ENCODE measurements at places on chromosomes 12 and 14.

GRCh38 chr14:99748529-99748928 lies 44.7 kb upstream of the EML1 start:
- no peak for DNase-seq

DNA sequence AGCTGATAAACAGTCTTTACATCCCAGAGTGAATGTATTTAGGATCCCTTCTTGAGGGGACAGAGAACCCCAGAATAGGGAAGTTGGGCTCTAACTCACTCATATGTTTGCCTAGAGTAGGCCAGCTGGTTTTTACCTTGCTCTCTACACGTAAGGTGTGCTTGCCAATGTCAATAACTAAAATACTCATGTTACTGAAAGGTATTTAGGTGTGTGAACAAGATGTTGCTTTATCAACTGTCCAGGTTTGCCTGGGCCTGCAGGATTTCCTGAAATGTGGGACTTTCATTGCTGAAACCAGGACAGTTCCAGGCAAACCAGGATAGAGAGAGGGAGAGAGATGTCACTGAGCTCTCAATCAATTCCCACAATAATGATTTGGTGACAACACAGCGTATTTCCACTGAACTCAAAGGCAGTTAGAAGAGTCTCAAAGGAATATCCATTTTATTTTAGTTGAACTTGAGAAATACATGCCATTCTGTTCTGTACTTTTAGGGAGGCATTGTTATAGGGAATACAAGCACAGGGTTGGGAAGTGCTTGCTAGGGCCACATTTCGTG lies 171.7 kb downstream of the NRXN3 start:
- DNase-seq = no peak

- no peak for DNase-seq
Observed at GRCh38 chr12:11687528-11687927, 38.1 kb downstream of the ETV6 start.

- DNase-seq = no peak
Observed at GRCh38 chr12:70355972-70356371, 10.1 kb upstream of the KCNMB4 start.

DNA sequence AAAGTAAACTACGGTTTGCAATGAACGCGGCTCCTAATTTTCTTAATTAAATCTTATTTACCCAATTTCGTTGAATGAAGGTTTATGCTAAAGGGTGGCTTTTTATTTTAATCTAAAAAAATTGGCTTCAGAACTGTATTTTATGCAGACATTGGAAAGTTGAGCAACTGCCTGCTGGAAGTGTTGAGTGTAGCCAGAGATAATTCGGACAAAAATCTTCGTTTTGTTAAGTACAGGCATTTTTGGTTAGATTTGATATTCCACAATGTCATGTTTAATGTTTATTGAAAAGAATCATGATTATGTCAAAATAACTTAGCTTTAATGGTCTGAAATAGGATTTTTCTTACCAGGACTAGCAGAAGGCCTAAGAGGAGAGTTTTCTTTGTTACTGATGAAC lies 875 bp downstream of the IRAK3 start:
- no peak for DNase-seq

- no peak for DNase-seq
Observed at GRCh38 chr12:121038861-121039668, at the start of gene OASL. Gene OASL (minus strand): TSS chr12:121039246. CDS start chr12:121038971, 275 bp downstream.

- DNase-seq = no peak
Observed at GRCh38 chr12:98686603-98687002, 41.5 kb downstream of the APAF1 start.

DNA sequence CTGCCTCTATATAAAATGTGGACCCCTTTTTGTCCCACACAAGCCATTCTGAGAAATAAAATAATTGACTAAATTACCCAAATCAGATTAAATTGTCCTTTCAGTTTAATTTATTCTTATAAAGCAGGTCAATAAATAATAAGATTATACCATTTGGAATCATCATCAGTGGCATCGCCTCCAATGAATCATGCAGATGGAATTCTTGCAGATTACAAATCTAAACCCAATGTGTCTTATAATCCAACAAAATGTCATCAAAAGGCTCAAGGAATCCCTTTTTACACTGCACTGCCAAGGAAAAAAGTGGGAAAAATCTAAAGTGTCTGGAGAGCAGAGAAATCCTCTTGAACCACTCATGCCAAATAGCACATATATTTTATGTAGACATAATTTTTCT lies 138.2 kb upstream of the TSPAN8 start:
- DNase-seq = no peak

- DNase-seq = no peak
Observed at GRCh38 chr14:68791902-68792677, 777 bp downstream of the ZFP36L1 start.

DNA sequence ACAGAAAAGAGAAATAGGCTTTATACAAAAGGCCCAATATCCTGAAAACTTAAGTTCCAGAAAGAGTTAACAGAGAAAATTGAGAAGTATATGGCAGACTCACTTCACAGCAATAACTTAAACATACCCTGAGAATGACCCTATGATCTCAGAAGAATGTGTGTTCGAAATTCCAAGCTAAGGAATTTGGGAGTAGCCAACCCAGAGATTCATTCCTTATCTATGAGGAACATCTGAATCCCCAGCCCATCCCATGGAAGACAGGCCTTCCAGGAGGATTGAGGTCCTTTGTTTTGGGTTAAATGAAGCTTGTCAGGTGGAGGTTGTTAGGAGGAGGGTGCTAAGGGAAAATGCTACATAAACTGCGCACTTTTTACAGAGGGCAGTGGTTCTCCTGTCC lies 7.5 kb upstream of the SAV1 start:
- DNase-seq = no peak

DNA sequence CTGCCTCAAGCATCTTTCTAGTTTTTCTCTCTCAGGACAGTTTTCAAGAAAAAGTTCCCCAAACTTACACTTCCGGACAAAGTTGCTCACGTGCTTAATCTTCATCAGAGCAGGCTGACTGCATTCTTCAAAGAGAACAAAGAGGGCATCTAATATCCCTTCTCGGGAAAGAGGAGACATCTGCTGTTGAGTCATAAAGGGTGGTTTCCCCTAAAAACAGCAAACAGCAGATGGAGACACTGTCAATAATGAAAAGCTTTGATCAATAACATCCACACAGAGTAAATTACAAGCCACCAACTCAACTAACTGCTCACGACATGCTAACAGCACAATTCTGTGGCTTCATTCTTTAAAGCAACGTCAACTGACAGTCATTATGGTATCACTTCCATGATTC lies 8.1 kb downstream of the CIT start:
- DNase-seq = no peak

DNA sequence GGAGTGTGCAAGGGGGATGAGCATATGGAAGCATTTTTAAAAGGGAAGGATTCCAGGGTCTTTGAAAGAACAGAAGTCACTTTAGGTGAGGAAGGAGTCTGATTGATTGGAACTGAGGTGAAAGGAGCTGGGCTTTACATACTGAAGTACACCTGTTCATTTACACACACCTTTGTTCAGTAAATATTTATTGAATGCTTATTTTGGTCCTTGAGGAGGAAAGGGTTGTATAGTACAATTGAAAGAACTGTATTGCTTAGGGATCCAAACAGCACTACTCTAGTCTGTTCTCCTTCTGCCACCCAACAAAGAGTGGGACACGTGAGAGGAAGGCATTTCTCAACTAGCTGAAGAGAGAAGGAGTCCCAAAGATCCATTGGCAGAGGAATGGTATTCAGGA lies 63.9 kb downstream of the APAF1 start:
- DNase-seq = no peak

DNA sequence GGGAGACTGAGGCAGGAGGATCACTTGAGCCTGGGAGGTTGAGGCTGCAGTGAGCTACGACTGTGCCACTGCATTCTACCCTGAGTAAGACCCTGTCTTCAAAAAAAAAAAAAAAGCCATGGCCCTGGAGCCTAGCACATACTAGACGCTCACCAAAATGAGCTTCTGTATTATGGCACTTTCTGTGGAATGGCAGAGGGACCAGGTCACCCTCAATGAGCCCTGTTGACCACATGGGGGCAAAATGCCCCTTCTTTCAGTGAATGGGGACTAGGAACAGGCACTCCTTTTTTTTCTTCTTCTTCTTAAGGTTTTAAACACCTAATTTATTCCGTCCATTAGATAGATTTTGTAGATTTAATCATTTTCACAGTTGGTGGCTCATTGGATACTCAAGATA lies 50.5 kb downstream of the FAM222A start:
- no peak for DNase-seq

DNA sequence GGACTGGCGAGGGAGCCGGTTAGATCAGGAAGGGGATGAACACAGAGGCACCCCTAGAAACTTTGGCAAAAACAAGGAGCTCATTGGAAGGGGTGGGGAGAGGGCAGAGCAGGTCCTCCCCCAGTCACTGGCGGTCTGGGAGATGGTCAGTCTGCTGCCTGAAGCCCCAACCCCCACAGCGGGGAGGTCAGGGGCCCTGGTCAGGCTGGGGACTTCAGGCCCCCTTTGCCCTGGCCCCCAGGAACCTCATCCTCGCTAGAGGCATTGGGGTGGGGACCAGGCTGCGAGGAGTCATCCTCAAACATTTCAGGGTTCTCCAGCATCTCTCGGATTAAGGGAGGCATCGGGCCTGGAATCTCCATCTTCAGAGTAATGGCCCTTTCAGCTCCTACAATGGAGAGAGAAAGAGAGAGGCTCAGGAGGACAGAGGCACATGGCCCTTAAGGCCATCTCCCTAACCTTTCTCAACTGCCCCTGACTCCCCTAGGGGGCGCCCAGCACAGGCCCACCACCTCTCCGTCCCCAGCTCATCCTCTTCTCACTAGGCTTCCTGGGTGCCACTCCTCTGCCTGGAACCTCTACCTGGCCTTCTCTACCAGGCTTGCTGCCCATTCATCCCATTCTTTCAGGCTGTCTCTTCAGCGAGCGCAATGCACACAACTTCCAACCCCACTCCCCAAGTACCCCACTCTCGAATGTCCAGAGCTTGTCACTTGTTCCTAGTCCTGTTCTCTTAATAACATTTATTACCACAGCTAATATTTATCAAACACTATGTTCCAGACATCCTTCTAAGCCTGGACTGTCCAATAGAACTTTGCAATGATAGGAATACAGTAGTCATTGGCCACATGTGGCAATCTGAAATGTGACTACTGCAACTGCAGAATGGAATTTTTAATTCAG lies 4.7 kb upstream of the ITGB7 start:
- no peak for DNase-seq

GRCh38 chr14:69685218-69685616 lies 73.8 kb downstream of the SUSD6 start:
- no peak for DNase-seq

- DNase-seq = no peak
Observed at GRCh38 chr12:84842406-84843013, 70.1 kb downstream of the SLC6A15 start.

DNA sequence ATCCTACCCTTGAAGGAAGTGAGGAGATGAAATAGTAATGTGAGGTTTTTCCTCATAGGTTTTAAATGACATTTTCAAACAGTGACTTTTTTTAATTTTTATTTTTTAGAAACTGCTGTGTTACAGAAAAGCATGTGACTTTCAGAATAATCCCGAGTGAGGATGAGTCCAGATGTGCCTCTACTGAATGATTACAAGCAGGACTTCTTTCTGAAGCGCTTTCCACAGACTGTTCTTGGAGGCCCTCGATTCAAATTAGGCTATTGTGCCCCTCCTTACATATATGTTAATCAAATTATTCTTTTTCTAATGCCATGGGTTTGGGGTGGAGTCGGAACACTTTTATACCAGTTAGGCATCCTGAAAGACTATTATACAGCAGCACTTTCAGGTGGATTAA lies 15.8 kb downstream of the PCNX4 start:
- DNase-seq = no peak

DNA sequence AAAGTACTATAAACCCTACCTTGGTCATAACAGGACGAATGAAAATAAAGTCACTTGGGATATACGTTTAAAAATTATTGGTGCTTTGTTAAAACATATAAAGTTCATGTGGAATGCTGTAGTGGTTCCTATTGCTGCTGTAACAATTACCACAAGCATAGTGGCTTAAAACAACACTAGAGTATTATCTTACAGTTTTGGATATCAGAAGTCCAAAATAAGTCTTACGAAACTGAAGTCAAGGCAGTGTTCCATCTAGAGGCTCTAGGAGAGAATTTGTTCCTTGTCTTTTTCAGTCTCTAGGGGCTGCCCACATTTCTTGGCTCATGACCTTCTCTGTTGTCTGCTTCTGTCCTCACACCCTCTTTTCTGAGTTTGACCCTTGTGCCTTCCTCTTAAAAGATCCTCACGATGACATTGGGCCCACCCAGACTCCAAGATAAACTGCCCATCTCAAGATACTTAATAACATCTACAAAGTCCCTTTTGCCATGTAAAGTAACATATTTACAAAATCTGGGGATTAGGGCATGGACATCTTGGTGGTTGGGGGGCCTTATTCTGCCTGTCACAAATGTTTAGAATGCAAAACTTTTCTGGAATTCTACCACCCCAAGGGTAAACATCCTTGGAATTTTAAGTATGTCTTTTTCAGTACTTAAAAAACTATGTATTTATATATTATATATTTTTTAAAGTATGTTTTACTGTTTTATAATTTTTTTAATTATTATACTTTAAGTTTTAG lies 178.1 kb downstream of the ETNK1 start:
- DNase-seq = no peak

- DNase-seq = no peak
Observed at GRCh38 chr14:89241257-89241656, 175.8 kb downstream of the FOXN3 start.

DNA sequence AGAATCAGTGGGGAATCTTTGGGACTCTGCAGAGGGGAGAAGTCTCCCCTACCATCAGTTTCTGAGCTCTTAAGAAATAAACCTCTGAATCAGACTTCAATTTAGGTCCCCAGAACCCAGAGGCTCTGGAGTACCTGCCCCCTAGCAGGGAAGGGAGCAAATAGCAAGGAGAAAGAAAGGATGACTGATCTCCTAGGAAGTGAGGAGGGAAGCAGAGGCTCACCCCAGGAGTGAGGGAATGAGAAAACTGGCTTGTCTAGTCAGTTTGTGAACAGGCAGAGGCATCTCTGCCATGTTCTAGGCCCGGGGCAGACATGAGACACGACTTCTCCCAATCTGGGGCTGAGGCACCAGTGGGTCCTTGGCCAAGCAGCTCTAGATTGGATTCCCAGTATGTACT lies 24.3 kb upstream of the SMUG1 start:
- DNase-seq = no peak

GRCh38 chr12:107385509-107385908 lies 292.2 kb upstream of the CRY1 start:
- no peak for DNase-seq

GRCh38 chr12:62158461-62159360 lies 101.5 kb upstream of the USP15 start:
- no peak for DNase-seq

- DNase-seq = peak; percentile 74
Observed at GRCh38 chr12:57754411-57755193, at the start of gene MARCHF9. Gene MARCHF9 (plus strand): TSS chr12:57755103. CDS start chr12:57755529, 426 bp downstream.

DNA sequence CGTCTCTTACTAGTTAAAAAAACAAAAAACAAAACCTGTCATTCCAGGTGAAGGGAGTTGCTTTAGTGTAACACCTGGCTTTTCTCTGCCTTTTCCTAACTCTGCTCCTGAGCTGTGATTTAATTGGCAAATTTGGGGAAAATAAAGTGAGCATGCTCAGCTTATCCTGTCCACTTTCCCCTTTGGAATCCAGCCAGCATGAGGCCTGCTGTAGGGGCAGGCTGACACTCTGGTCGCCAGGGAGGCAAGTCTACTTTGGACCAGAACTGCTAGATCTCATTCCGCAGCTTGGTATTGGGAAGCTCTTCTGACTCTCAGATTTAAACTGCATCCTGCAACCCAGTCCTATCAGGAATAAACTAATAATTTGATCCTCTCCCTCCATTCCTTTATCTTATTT lies 30.1 kb downstream of the CDKN1B start:
- no peak for DNase-seq

Data from NCI-H1417 treated with DMSO at 0.1 percent for 48 hours (cell line).